ENCODE measurements at places on chromosomes 7 and 10.

- DNase-seq, result no peak
These were observed 594.9 kb downstream of the REEP3 start for GRCh38 chr10:64115908-64116643.

DNA sequence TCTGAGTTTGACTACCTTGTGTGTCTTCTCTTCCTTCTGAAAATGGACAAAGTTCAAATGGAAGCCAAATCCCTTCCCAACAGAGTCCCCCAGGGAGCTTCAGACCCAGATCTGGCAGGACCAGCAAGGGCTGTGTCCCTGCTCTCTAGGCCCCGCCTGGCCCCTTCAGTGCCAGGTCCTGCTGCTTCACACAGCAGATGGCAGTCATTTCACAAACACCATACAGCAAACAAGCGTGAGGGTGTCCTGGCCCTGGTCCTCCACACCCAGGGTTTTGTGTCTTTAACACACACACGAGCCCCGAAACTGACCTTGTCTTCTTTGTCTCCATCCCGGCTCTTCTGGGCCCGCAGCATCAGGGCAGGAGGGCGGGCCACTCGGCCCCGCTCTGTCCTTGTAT is 145.0 kb downstream of the TCERG1L start:
- DNase-seq, result no peak

GRCh38 chr10:100800931-100801330 is 55.5 kb downstream of the PAX2 start:
- DNase-seq, result no peak

DNA sequence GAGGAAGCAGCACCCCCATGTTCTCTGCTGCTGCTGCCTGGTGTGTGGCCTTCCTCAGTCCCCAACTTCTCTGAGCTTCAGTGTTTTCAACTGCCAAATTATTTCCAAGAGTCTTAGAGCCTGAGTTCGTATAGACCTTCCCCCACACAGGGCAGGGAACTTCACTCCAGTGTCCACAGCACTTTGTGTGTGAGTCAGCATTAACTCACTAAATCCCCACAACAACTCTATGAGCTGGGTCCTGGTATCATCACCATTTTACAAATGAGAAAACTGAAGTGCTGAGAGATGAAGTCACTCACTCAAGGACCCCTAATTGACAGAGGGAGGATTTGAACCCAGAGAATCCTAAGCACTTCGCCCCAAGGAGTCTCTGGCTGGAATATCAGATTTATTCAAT is 48.3 kb downstream of the ADCYAP1R1 start:
- peak; percentile 73 for DNase-seq

GRCh38 chr10:45421221-45422097 is 47.4 kb downstream of the ALOX5 start:
- peak; percentile 20 for DNase-seq

GRCh38 chr10:25682203-25682851 is 251.7 kb upstream of the MYO3A start:
- DNase-seq, result peak; percentile 52
